ENCODE measurements at places on chromosomes 13 and 19. TPM values are rescaled to one million over a fixed set of nuclear protein-coding genes. Genes with fewer than 3 reads are reported as not detected.

Gene GZMM
- 47.4 TPM for total RNA-seq

Gene ZNF285
- 1.4 TPM for total RNA-seq

Gene ACTN4
- total RNA-seq: 337 TPM

Gene CYP2A7
- not detected for total RNA-seq

Gene AKT1S1
- total RNA-seq: 18.9 TPM

Gene SIAH3
- 0.08 TPM for total RNA-seq

- H3K4me3 ChIP-seq: no peak overlapping the region
- H3K36me3 ChIP-seq: no peaks in the 10 kb centered on the region
- DNase-seq: no peak
- no peak overlapping the region for H3K27ac ChIP-seq
- no peaks in the 10 kb centered on the region for H3K4me1 ChIP-seq
Measured at GRCh38 chr19:30310602-30311263, 61.5 kb upstream of the ZNF536 start.

DNA sequence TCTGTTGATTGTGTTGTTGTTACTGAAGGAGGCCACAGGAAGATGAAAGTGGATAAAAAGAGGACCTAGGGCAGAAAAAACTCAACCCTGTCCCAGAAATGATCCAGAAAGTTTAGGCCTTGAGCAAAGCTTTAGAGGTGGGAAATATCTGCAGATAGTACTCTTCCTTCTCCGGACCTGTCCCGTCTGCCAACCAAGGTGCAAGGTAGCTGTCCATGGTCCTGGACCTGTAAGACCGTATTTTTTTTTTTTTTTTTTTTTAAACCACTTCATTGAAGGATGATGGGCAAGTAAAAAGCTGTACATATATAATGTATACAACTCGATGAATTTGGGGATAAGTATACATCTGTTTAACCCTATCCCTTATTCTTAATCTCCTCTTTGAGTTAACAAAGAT is 225.9 kb downstream of the OLFM4 start:
- no peaks in the 10 kb centered on the region for H3K36me3 ChIP-seq
- no peaks in the 10 kb centered on the region for H3K27me3 ChIP-seq
- DNase-seq: no peak
- no peak overlapping the region for H3K4me3 ChIP-seq

- no peaks in the 10 kb centered on the region for H3K27me3 ChIP-seq
- no peaks in the 10 kb centered on the region for H3K36me3 ChIP-seq
- H3K27ac ChIP-seq: no peak overlapping the region
- no peak overlapping the region for H3K4me3 ChIP-seq
- DNase-seq: no peak
- H3K4me1 ChIP-seq: no peaks in the 10 kb centered on the region
Measured at GRCh38 chr13:87122551-87122950, 548.6 kb upstream of the SLITRK5 start.

- H3K4me3 ChIP-seq: no peak overlapping the region
- H3K27ac ChIP-seq: no peak overlapping the region
- H3K36me3 ChIP-seq: peaks cover 55% of the 10 kb centered on the region
- no peaks in the 10 kb centered on the region for H3K27me3 ChIP-seq
Measured at GRCh38 chr19:11130824-11131455, 24.6 kb downstream of the SPC24 start.

DNA sequence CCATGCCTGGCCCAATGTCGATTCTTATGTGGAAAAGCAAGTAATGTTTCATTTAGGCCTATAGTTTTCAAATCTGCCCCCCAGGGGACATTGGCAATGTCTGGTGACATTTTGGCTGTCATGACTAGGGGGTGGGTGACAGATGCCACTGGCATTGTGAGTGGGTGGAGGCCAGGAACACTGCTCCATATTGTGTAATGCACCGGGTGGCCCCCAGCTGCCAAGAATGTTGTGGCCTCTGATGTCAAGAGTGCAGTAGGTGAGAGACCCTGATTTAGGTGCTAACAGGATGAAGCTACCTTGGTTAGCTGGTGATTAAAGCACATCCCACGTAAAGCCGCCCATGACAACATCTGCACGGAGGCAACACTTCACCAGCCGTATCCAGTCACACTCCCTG is 10.8 kb downstream of the C19orf44 start:
- no peaks in the 10 kb centered on the region for H3K36me3 ChIP-seq
- no peak overlapping the region for H3K4me3 ChIP-seq
- no peak for DNase-seq
- no peaks in the 10 kb centered on the region for H3K27me3 ChIP-seq
- H3K27ac ChIP-seq: no peak overlapping the region

DNA sequence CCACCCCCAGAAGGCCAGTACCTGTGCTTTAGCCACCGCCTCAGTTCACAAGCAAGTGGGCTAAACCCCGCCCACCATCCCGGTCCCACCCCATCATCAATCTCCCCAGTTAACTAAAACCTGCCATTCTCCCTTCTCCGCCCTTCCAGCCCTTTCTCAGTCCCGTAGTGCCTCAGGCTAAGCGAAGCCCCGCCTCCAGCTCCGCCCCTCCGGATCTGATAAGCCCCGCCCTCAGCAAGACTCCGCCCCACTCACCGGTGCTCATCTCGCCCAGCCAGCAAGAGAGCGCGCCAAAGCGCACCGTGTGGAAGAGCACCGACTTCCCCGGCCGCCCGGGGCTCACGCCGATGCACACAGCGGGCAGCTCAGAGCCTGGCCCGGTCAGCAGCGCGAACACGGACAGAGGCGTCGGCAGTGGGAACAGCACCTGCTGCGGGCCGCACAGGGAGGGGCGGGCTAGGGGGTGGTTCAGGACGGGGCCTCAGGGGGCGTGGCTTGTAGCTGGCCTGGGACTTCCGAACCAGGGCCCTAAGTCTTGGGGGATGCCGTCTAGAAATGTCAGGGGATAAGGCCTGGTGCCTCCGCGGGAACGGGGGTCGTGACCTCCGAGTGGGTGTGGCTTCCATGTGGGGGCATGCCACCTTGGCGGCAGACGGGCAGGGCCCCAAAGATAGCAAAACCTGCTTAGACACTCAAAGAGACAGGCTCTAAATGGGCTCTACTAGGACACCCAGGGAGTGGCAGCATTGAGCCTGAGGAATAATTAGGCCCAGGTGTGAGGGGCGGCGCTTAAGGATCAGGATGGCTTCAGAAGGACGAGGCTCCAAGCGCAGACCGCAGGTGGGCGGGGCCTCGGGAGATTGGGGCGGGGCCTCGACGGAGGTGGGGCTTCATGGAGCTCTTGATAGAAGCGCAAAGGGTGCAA is 21.4 kb downstream of the MAP4K1 start:
- H3K4me3 ChIP-seq: no peak overlapping the region
- no peaks in the 10 kb centered on the region for H3K27me3 ChIP-seq
- peaks cover 56% of the 10 kb centered on the region for H3K36me3 ChIP-seq
- no peak overlapping the region for H3K27ac ChIP-seq
- no peak for DNase-seq
- peaks cover 12% of the 10 kb centered on the region for H3K4me1 ChIP-seq

DNA sequence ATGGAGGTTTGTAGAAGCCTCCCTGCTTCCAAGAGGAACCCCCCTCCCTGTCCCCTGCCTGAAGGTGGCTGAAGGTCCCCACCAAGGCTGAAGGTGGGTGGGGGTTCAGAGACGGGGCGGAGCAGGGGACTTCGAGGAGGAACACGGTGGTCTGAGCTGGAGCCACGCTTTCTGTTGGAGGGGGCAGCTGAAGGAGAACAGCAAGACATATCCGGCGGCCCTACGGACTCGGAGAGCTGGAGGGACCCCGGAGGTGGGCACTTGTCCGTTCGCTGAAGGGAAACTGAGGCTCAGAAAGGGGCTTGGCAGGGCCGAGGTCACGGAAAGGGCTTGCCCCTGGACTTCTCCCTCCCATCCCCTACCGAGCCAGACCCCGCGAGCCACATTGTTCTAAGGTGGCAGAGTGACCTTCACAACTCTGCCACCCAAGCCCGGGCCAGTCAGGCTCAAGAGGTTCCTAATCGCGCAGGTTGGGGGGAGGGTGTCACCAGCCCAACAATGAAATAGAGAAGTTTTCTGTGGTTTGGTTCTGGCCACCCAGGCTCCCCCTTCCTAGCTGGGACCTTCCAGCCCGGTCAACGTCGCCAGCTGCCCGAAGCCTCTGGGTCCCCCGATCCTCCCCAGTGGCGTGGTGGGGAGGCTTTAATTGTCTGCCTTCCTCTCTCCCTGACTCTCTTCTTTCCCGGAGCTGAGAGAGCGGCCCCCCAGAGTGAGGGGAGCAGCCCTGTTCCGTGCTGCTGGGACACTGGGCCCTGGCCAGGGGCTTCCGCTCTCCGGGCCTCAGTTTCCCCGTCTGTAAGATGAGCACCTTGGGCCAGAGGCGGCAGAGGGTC is 15.5 kb upstream of the KCNN1 start:
- peaks cover 54% of the 10 kb centered on the region for H3K27me3 ChIP-seq
- H3K4me3 ChIP-seq: no peak overlapping the region
- H3K36me3 ChIP-seq: no peaks in the 10 kb centered on the region
- no peak for DNase-seq
- H3K27ac ChIP-seq: no peak overlapping the region
- peaks cover 38% of the 10 kb centered on the region for H3K4me1 ChIP-seq

GRCh38 chr13:114315074-114315785 is 927 bp downstream of the CHAMP1 start:
- H3K4me1 ChIP-seq: peaks cover 55% of the 10 kb centered on the region
- no peaks in the 10 kb centered on the region for H3K27me3 ChIP-seq
- no peak for DNase-seq

All from activated CD4-positive, alpha-beta T cell treated with anti-CD3 and anti-CD28 coated beads, Interleukin-2, amount 10 ng/mL, durations not matched to agents 7 days and 5 days (primary cell).